Thyroid gland (tissue), 4 donors: ENCODE measurements at places on chromosomes 1 and 21.
A peak's percentile ranks its signal among the peaks of the same experiment; 100 is the strongest.

DNA sequence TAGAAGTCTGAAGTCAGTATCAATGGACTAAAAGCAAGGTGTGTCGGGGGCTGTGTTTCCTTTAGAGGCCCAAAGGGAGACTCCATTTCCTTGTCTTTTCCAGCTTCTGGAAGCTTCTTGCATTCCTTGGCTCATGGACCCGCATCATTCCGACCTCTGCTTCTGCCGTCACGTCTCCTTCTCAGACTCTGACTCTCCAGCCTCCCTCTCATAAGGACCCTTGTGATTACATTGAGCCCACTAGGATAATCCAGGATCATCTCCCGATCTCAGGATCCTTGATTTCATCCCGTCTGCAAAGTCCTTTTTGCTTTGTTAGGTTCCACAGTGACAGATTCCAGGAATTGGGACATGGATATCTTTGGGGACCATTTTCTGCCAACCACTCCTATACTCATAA lies 265.8 kb upstream of the CSF3R start:
- DNase-seq = no peak

GRCh38 chr1:165456114-165456513 lies 11.2 kb upstream of the RXRG start:
- DNase-seq = no peak

- no peak for DNase-seq
These were observed 7.0 kb downstream of the NOL9 start for GRCh38 chr1:6547301-6547700.

DNA sequence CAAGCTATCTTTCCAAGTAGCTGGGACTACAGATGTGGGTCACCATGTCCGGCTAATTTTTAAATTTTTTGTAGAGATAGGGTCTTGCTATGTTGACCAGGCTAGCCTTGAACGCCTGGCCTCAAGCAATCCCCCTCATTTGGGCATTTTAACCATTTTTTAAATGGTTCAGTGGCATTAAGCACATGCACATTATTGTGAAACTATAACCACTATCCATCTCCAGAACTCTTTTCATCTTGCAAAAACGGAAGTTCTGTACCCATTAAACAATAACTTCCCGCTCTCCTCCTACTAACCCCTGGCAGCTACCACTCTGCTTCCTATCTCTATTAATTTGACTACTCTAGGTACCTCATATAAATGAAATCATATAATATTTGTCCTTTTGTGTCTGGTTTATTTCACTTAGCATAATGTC lies 4.8 kb upstream of the IL6R start:
- no peak for DNase-seq

- DNase-seq = no peak
These were observed 76.7 kb downstream of the OBSCN start for GRCh38 chr1:228284521-228284920.

- peak; percentile 16 for DNase-seq
These were observed 5.2 kb upstream of the PIGR start for GRCh38 chr1:206951318-206952100.

- no peak for DNase-seq
These were observed 615 bp upstream of the MRPS15 start for GRCh38 chr1:36464605-36465393.

DNA sequence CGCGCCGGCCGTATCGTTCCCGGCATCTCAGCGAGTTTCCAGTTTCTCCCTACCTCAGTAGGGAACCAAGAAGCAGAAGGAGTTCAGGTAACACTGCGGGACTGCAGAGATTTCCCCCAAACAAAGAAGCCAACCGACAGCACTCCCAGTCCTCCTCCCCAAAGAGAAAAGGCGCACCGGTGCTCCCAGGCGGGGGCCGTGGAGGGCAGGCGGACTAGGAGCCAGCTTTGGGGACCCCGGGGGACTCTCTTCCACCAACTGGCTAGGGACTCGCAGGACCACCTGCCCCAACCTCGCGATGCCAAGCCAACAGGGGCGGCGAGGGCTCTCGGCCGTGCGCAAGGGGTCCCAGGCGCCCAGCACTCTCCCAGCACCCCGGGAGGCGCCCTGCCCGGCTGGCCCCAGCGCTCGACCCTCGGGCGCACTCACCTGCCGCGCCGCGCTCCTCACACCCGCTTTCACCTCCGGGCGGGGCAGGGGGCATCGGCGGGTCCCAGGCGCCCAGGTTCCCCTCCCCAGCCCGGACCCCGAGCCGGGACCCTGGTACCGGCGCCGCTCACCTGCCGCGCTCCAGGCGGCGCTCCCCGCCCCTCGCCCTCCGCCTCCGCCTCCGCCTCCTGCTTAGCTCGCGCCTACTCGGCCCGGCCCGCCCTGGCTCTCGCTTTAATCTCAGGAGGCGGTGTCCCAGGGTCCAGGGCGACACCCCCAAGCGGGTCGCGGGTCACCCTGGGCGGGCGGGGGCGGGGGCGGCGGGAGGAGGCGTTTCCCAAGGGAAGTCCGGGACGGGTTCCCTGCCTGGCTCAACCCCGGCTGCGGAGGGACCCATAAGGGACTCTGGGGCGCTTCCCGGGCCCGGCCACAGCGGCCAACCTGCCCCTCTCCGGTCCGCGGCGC lies at the start of gene TMPRSS2:
Gene TMPRSS2, minus strand, starts transcription at position 638 of the 894 bp plus-strand sequence. CDS start 10,025 bp downstream, outside the sequence.
- DNase-seq = peak; percentile 82

DNA sequence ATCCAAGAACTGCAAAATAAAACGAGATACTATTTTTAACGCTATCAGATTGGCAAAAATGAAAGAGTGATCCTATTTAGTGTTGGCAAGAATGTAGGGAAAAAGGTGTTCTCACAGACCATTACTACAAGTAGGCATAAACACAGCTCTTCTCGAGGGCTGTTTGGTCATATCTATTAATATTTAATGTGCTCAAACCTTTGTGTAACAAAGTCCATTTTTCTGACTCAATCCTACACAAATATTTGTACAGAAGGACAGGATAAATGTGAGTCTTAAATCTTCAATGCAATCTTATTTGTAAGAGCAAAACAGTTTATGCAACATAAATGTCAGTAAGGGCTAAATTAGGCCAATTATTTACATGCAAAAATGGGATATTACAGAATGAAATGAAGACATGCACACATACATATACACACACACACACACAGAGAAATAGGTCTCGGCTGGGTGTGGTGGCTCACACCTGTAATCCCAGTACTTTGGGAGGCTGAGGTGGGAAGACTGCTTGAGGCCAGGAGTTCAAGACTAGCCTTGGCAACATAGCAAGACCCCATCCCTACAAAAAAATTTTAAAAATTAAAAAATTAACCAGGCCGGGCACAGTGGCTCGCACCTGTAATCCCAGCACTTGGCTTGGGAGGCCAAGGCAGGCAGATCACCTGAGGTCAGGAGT lies 17.7 kb downstream of the DHCR24 start:
- no peak for DNase-seq

DNA sequence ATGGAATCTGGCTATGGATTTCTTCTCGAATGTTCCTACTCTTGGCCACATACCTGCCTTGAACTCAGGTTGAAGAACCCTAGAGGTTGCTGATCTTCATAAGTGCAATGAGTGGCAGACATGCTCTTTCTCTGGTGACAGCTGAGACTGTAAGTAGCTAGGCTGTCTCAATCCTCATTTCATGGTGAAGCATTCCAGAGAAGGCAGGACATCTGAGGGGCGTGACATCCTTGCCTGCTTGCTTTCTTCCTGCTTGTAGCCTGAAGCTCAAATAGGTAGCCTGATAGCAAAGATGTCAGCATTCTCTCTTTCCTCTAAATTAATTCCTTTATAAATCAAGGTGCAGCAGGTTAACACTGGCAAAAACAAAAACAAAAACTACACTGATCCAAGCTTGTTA lies 114.6 kb upstream of the MAGI3 start:
- no peak for DNase-seq

- DNase-seq = no peak
These were observed 147.9 kb downstream of the LRRC40 start for GRCh38 chr1:70057500-70057899.

- no peak for DNase-seq
These were observed 104.2 kb downstream of the ATP6V1G3 start for GRCh38 chr1:198436276-198436675.

DNA sequence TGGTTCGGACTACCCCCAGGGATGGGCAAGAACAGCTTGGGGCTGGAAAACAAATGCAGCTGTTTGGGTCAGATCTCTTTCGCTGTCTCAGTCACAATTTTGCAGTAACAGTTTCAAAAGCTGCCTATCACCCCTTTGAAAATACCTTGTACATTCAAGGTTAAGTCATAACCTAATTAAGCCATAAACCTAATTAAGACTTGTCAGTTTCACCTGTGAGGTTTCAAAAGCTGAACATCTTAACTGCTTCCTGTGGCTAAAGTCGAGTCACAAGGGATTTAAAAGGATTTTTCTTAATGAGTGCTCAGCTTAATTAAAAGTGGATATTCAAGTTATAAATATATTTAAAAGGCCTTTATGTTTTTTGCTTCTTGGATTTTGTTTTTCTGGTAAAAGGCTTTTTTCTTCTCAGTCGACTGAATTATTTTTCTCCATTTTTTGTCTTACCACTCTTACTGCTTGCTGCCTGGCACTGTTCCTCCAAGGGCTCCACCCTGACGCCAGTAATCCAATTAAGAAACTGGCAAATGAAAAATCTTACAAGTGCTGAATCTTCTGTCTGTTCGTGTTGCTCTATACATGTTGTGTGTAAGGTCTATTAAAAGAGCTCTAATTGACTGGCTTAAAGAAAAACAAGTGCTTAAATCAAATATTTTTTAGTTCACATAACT lies 31.3 kb downstream of the CBR1 start:
- DNase-seq = no peak

- no peak for DNase-seq
These were observed 118.0 kb upstream of the PLPPR4 start for GRCh38 chr1:99146129-99146848.

- no peak for DNase-seq
These were observed 160.5 kb downstream of the PDE4B start for GRCh38 chr1:65953170-65953569.

DNA sequence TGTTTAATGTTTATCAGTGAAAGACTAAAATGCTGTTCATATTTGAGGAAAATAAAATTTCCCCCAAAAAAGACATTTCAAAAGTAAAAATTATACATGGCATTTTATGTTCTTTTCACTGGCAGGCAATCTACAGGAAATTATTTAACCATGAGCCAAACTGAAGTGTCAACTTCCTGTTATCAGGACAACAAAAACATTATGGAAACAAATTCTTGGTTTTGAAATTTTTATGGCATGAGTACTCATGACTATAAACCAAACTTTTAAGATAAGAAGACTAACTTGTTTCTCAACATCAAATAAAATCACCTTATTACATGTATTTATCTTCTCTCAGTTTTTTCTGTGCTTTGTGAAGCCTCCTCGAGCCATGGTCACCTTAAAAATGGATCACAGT lies 698.6 kb downstream of the LTN1 start:
- DNase-seq = no peak

- DNase-seq = peak; percentile 55
These were observed 34.8 kb downstream of the ZMYND12 start for GRCh38 chr1:42420911-42421585.

GRCh38 chr1:12142141-12142823 lies 24.5 kb upstream of the TNFRSF1B start:
- DNase-seq = no peak

DNA sequence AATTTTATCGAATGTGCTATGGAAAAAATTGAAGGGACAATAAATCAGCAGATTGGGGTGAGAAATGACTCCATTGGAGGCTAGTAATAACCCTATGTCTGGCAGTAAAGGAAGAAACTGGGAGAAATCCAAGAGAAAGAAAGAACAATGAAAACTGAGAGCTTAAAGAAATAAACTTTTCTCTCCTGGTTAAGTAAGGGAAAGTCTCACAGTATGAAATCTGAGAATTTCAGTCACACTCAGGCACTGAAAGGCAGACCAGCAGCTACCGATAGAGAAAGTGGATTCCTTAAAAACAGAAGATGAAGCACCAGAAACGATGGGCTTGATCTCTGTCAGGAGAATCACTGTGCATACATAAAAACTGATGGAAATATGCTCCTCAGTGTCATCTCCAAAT lies 404.2 kb downstream of the PLPP3 start:
- DNase-seq = no peak

DNA sequence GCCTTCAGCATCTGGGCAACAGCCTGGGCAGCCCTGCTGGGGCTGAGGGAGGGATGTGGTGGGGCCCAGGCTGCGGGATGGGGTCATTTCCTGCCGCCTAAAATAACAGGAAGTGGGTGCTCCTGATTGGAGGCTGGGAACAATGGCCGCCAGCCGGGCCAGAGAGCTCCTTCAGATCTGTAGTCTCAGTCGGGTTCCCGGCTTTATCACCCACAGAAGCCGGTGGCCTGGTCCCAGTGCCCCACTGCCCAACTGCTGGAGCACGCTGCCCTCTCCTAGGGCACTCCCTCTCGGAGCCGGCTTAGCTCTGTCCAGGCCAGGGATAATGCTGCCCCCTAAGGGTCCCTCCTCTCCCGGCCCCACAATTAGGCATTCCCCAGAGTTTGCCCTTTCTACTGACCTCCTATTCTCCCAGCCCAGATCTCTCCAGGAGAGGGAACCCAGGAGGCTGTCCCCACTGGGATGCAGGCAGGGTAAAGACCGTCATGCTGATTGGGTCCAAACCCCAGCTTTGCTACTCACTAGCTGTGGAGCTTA lies 5.1 kb downstream of the MAP7D1 start:
- peak; percentile 57 for DNase-seq

- DNase-seq = peak; percentile 68
These were observed 44.0 kb downstream of the PTAFR start for GRCh38 chr1:28132171-28133167.

DNA sequence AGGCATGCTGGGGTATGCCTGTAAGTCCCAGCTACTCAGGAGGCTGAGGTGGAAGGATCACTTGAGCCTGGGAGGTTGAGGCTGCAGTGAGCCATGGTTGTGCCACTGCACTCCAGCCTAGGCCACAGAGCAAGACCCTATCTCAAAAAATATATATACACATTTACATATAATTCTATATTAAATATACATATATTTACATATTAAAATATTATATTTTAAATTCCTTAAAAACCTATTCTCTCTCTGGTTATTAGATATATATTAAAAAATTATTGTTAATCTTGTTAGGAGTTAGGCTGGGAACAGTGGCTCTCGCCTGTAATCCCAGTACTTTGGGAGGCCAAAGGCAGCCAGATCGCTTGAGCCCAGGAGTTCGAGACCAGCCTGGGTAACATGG lies 22.7 kb downstream of the GLMN start:
- DNase-seq = no peak

GRCh38 chr21:18493422-18493821 lies 89.8 kb upstream of the TMPRSS15 start:
- no peak for DNase-seq

DNA sequence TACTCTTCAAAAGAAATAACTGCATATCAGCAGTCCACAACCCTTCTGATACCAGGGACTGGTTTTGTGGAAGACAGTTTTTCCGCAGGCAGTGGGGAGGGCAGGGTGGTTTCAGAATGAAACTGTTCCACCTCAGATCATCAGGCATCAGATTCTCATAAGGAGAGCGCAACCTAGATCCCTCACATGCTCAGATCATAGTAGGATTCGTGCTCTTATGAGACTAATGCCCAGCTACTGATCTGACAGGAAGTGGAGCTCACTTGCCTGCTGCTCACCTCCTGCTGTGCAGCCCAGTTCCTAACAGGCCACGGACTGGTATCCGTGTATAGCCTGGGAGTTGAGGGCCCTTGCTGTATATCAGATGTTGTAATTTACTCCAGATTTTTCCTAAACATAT lies 11.5 kb downstream of the RO60 start:
- no peak for DNase-seq

- no peak for DNase-seq
These were observed 56.7 kb downstream of the H3-3A start for GRCh38 chr1:226119169-226119568.

- peak; percentile 94 for DNase-seq
These were observed 11.3 kb upstream of the RIPK4 start for GRCh38 chr21:41777951-41778815.
